NCI-H1092 (cell line): ENCODE measurements at places on chromosomes 2 and 18.

GRCh38 chr2:204239411-204240165 lies 303.0 kb downstream of the ICOS start:
- no peak for DNase-seq

GRCh38 chr2:8677646-8678592 lies 3.9 kb upstream of the ID2 start:
- peak; percentile 47 for DNase-seq

DNA sequence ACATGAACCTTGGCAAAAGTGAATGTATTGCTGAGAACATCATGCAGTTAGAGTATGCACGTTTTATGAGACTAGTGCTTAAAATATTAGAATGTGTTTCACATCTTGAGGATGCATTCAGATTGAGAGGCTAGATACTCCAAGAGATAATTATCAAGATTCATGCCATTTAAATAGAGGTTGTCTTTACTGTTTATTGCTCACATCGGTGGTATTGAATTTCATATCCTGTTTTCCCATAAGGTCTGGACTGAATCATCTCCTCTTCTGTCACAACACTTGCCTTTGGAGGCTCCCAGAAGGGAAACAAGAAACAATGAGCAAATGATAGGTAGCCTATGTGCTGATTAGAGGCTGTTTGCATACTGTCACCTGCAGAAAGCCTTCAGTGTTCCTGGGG lies 83.8 kb downstream of the CLHC1 start:
- DNase-seq: no peak

- no peak for DNase-seq
Measured at GRCh38 chr2:127646487-127647241, 711 bp downstream of the GPR17 start.

GRCh38 chr2:212979799-212980198 lies 171.6 kb downstream of the IKZF2 start:
- no peak for DNase-seq

- DNase-seq: no peak
Measured at GRCh38 chr18:48803518-48803917, 147.2 kb downstream of the SMAD7 start.

DNA sequence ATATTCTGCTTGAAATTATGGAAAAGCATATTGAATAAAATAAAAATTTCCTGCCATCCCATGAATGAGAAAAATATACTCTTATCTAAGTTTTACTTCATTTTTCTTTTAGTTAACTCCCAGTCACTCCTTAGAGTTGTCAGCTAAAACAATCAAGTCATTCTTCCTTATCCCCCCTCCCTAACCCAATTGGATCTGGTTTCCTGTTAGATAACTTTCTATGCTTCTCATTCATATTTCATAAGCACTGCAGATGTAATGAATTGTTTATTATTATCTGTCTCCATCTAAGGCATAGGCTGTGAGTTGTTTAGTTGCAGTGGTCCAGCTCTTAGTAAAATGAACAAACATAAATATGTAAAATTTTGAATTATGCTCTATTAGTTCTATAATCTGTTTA lies 244.0 kb upstream of the GCFC2 start:
- DNase-seq: no peak

- no peak for DNase-seq
Measured at GRCh38 chr2:104977958-104978357, 59.9 kb upstream of the MRPS9 start.

- peak; percentile 47 for DNase-seq
Measured at GRCh38 chr2:7377916-7378569, 460.8 kb downstream of the RNF144A start.

DNA sequence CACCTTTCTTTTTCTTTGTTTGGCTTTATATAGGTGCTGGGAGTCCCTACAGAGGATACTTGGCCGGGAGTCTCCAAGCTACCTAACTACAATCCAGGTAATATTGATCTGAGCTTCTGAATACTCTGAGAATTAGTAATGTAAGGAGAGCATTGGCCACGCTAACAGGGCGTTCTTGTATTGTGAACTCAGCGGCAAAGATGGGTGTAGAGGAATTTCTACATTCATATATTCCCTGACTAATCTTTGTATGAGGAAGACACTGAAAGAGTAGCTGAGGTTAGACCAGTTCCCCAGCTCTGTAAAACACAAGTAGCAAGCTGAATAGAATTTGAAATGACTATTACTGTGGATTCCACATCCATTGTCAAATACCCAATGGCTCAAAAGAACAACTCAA lies 48.5 kb downstream of the CDK15 start:
- DNase-seq: no peak
